ENCODE measurements at places on chromosomes 3 and 15. TPM values are rescaled to one million over a fixed set of nuclear protein-coding genes. Genes with fewer than 3 reads are reported as not detected.
A peak's percentile ranks its signal among the peaks of the same experiment; 100 is the strongest.

The SNX33 gene
- total RNA-seq, result 0.70 TPM

GRCh38 chr15:58444658-58445332 is 13.0 kb downstream of the LIPC start:
- no peak for DNase-seq

GRCh38 chr3:14496351-14496750 is 43.8 kb downstream of the GRIP2 start:
- no peak for DNase-seq

- peak; percentile 83 for DNase-seq
Observed at GRCh38 chr15:59247364-59247763, 40.7 kb downstream of the LDHAL6B start.

GRCh38 chr3:131701153-131701770 is 198.5 kb upstream of the MRPL3 start:
- DNase-seq, result no peak

DNA sequence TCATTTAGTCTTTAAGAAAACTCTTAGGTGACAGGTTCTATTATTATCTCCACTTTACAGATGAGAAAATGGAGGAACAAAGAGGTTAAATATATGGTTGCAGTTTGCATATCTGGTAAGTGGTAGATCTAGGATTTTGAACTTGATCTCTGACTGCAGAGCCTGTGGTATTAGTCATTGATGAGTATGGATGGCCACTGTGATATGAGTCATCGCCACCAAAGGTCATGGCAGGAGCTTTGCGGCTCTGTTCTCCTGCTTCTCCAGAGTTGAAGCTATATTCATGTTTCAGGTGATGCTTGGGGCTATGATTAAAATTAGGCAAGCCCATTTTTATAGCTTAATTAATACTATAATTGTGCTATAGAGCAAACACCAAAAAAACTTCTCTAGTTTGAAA is 306.2 kb upstream of the DPPA4 start:
- no peak for DNase-seq

- no peak for DNase-seq
Observed at GRCh38 chr15:65599677-65600076, 11.3 kb downstream of the INTS14 start.
